ENCODE measurements at places on chromosomes 1 and 21.

- no peak overlapping the region for H3K27ac ChIP-seq
- no peaks in the 10 kb centered on the region for H3K27me3 ChIP-seq
- H3K36me3 ChIP-seq = peaks cover 17% of the 10 kb centered on the region
- DNase-seq = no peak
Measured at GRCh38 chr1:32946413-32946812, 18.2 kb downstream of the RNF19B start.

DNA sequence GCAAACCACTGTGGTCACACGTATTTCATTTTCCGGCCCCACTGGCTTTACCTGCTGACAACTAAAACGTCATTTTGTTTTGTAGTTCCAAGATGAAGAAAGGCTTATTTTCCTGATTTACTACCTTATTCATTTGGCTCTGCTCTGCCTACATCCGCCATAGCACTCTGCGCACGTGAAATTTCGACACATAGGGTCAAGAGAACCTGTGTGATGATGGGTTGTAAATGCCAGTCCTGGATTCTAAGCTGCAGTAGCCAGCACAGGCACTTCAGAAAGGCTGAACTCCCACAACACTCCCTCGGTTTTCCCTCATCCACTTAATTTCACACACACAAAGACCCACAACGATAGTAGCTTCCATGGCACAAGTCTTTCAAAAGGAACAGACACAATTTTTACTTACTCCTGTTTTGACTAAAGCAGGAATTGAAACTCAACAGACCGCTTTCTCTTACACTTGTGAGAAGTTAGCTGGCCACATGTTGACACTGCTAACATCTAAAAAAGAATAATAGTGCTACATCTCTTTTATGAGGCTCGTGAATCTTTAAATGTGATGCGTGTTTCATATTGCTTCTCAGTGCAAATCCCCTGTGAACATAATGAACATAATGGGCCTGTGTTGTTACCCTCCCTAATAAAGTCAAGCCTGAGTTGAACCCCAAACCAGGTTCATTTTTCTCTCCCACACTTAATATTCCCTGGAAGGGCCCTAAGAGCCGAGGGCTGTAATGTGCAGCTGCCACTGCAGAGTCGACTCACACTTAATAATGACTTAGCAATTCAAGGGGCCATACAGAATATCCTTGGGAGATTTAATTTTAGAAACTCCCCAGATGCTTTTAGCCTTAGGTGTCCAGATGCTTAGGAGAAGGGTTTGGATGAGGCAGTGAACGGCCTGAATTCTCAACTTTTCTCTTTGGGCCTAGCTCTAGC is 1.5 kb upstream of the RUNX1 start:
- no peaks in the 10 kb centered on the region for H3K36me3 ChIP-seq
- H3K4me3 ChIP-seq = no peak overlapping the region
- no peaks in the 10 kb centered on the region for H3K27me3 ChIP-seq
- no peaks in the 10 kb centered on the region for H3K4me1 ChIP-seq
- DNase-seq = no peak
- H3K27ac ChIP-seq = no peak overlapping the region

- H3K4me3 ChIP-seq = no peak overlapping the region
- no peaks in the 10 kb centered on the region for H3K27me3 ChIP-seq
- H3K36me3 ChIP-seq = peaks cover 3% of the 10 kb centered on the region
- no peak for DNase-seq
Measured at GRCh38 chr1:236670060-236670459, 16.2 kb upstream of the ACTN2 start.

- H3K27ac ChIP-seq = no peak overlapping the region
- no peak for DNase-seq
- no peaks in the 10 kb centered on the region for H3K4me1 ChIP-seq
- no peaks in the 10 kb centered on the region for H3K27me3 ChIP-seq
Measured at GRCh38 chr1:77824079-77824478, 44.6 kb downstream of the MIGA1 start.

GRCh38 chr1:3340548-3341235 is 113.8 kb upstream of the ARHGEF16 start:
- no peaks in the 10 kb centered on the region for H3K4me1 ChIP-seq
- H3K36me3 ChIP-seq = peaks cover 8% of the 10 kb centered on the region
- no peak overlapping the region for H3K27ac ChIP-seq
- no peak for DNase-seq

DNA sequence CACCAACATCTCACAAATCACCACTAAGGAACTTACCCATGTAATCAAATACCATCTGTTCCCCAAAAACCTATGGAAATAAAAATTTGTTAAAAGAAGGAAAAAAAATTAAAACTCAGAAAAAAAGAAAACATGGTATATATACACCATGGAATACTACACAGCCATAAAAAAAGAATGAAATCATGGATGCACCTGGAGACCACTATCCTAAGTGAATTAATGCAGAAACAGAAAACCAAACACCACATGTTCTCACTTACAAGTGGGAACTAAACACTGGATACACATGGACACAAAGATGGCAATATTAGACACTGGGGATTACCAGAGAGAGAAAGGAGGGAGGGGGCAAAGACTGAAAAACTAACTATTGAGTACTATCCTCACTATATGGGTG is 50.4 kb downstream of the ZSWIM5 start:
- no peaks in the 10 kb centered on the region for H3K4me1 ChIP-seq
- H3K27ac ChIP-seq = no peak overlapping the region
- H3K27me3 ChIP-seq = peaks cover under 1% of the 10 kb centered on the region
- H3K36me3 ChIP-seq = no peaks in the 10 kb centered on the region
- DNase-seq = no peak

DNA sequence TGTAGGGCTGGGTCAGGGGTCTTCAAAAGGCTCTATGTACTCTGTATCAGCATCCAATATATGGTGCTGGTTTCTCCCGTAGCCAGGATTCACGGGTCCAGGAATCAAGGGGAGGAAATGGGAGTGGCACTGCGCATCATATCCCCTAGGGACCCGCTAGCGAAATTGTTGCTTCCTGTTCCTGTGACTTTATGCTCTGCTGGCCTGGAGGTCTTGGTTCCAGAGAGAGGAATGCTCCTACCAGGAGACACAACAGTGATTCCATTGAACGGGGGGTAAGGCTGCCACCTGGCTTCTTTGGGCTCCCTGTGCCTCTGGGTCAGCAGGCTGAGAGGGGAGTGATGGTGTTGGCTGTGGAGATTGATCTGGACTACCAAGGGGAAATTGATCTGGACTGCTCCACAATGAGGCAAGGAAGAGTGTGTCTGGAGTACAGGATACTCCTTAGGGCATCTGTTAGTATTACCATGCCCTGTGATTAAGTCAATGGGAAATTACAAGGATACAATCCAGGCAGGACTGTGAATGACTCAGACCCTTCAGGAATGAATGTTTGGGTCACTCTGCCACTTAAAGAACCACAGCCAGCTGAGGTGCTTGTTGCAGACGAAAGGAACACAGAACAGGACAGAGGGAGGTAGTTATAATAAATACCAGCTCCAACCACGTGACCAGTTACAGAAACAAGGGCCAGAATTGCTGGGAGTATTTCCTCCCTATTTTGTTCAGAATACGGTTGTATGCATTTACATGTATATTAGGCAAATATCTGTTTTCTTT is 10.2 kb downstream of the SPSB1 start:
- DNase-seq = no peak
- no peak overlapping the region for H3K4me3 ChIP-seq
- H3K27me3 ChIP-seq = no peaks in the 10 kb centered on the region
- H3K36me3 ChIP-seq = no peaks in the 10 kb centered on the region
- no peak overlapping the region for H3K27ac ChIP-seq
- H3K4me1 ChIP-seq = no peaks in the 10 kb centered on the region

GRCh38 chr1:234734869-234735268 is 124.9 kb upstream of the IRF2BP2 start:
- H3K4me3 ChIP-seq = no peak overlapping the region
- no peaks in the 10 kb centered on the region for H3K36me3 ChIP-seq
- no peaks in the 10 kb centered on the region for H3K27me3 ChIP-seq
- H3K27ac ChIP-seq = no peak overlapping the region
